ENCODE measurements at places on chromosomes 5 and 9.

DNA sequence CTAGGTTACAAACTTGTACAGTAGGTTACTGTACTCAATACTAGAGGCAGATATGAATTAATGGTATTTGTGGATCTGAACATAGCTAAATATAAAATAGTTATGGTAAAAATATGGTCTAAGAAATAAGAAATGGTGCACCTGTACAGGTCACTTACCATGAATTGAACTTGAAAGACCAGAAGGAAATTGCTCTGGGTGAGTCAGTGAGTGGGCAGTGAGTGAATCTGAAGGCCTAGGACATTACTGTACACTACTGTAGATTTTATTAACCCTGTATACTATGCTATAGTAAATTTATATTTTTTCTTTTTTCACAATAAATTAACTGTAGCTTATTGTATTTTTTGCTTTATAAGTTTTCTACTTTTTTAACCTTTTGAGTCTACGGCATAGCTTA is 1020.4 kb downstream of the CDH18 start:
- no peak for DNase-seq

- no peak for DNase-seq
Observed at GRCh38 chr5:139898981-139899380, 103.4 kb downstream of the PSD2 start.

GRCh38 chr5:137409736-137410135 is 89.4 kb downstream of the SPOCK1 start:
- DNase-seq, result no peak

DNA sequence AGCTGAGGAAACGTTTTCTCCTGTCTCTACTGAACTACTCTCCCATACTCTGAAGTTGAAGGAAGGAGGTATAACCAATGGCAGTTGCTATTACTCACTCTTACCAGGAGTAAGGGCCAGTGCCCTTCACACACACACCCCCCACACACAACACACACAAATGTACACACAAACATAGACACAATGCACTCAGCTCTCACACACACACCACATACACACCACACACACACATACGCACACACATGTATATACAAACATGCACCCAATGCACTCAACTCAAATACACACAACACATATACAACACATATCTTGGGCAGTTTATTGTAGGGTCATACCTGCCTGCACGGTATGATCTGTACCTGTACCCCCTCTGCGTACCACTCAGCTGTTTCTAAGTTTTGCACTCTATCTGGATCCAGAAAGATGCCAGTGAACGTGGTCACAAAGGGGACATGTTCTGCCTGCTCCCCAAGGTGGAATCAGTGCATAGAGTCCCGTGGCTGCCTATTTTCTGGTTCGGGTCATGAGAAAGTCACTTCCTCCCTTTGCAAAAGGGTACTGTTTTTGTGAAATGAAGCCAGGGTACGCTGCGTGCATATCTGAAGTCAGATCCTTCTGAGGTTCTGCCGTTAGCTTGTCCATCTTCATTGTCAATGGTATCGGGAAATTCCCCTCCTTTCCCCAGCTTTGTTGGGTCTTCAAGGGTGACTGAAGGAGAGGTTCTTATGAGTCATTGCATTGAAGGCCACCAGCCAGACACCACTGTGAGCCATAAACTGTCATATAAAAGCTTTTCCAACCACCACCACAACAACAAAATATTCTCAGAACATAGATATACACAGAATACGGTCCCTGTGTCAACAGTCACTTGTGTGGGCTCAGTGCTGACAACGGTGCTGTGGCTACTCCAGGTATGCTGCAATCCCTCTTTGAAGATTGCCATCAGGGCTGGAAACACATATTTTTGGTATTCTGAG is 131.9 kb downstream of the UGCG start:
- no peak for DNase-seq

- DNase-seq, result no peak
Observed at GRCh38 chr9:130237763-130238524, 27.6 kb upstream of the HMCN2 start.
